A673 (cell line): ENCODE measurements at places on chromosomes 1 and 21. TPM values are rescaled to one million over a fixed set of nuclear protein-coding genes. Genes with fewer than 3 reads are reported as not detected.

The C1orf87 gene
- not detected in 2 replicates for total RNA-seq

GRCh38 chr1:86776108-86776507, 71.7 kb downstream of the SH3GLB1 start:
- no peaks in the 10 kb centered on the region for H3K27me3 ChIP-seq
- no peak for DNase-seq
- no peak overlapping the region for H3K27ac ChIP-seq
- H3K4me3 ChIP-seq = no peak overlapping the region
- peaks cover 30% of the 10 kb centered on the region for H3K4me1 ChIP-seq

DNA sequence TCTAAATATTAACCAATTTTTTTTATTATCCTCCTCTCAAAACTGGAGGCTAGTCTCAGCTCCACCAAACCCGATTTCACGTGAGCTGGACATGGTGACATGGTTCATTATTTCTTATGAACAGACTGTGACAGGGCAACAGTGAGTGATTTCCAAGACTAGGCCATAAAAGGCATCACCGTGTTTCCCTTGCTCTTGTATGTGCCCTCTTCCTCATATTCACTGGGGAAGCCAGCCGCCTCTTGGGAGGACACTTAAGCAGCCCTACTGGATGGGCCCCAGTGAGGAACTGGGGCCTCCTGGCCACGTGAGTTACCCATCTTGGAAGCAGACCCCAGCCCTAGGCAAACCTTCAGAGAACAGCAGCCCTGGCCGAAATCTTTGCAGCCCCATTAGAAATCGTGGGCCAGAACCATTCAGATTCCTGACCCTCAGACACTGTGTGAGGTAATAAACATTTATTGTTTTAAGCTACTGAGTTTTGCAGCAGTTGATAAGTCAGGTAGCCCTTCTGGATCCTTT, 105.0 kb downstream of the GALNT2 start:
- peaks cover 55% of the 10 kb centered on the region for H3K4me1 ChIP-seq
- DNase-seq = no peak
- H3K36me3 ChIP-seq = no peaks in the 10 kb centered on the region
- no peaks in the 10 kb centered on the region for H3K27me3 ChIP-seq
- H3K27ac ChIP-seq = no peak overlapping the region

DNA sequence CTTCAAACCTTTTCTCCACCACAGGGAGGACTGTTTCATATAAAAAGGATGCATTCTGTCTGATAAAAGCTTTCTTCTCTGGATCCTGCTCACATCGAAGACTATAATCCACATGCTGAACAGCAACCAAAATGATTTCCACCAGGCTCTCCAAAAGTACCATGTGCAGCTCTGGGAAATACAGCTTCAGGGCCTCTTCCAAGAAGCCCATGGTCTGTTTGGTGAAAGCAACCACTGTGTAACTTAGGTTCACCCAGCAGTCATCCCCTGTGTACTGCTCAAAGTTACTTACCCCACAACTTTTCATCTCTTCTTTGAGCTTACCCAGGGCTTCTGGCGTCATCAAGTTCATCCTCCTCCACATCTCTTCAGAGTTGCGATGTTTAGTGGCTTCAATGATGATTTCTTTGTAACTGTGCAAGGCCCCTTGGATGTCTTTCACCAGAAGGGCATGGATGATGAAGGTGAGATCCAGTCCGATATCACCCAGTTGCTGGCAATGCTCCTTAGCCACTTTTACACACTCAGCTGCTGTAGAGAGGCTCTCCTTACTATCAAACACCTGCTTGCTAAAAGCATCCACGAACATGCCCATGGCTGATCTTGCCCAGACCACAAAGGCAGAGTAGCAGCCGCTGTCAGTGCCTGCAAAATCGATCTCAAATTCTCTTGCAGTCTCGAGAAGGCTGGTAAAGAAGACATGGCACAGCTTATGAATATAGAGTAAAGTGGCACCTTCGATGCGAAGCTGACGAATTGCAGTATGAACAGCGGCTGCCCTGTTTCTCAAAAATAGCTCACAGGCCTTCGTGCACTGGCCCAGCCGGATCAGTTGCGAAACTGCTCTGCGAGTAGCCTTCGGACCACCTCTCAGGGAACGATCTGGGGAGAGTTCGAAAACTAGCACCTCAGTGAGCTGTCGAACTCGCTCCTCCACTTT, 1.7 kb downstream of the EXOC8 start:
- peaks cover 15% of the 10 kb centered on the region for H3K4me1 ChIP-seq
- H3K27ac ChIP-seq = peak overlapping the region; percentile 86
- DNase-seq = no peak
- H3K4me3 ChIP-seq = peak overlapping the region; percentile 74
- no peaks in the 10 kb centered on the region for H3K27me3 ChIP-seq

- no peak for DNase-seq
- peaks cover 4% of the 10 kb centered on the region for H3K27me3 ChIP-seq
- H3K4me1 ChIP-seq = no peaks in the 10 kb centered on the region
- no peaks in the 10 kb centered on the region for H3K36me3 ChIP-seq
Measured at GRCh38 chr21:30248844-30249243, 32.9 kb upstream of the CLDN8 start.

- H3K36me3 ChIP-seq = no peaks in the 10 kb centered on the region
- H3K4me3 ChIP-seq = no peak overlapping the region
- DNase-seq = peak; percentile 23
- H3K4me1 ChIP-seq = peaks cover 20% of the 10 kb centered on the region
Measured at GRCh38 chr1:94325377-94326302, 88.3 kb upstream of the ARHGAP29 start.

- DNase-seq = no peak
- H3K36me3 ChIP-seq = no peaks in the 10 kb centered on the region
- H3K4me1 ChIP-seq = peaks cover 4% of the 10 kb centered on the region
- no peak overlapping the region for H3K4me3 ChIP-seq
- no peak overlapping the region for H3K27ac ChIP-seq
Measured at GRCh38 chr1:176803596-176803995, 340.6 kb downstream of the PAPPA2 start.

DNA sequence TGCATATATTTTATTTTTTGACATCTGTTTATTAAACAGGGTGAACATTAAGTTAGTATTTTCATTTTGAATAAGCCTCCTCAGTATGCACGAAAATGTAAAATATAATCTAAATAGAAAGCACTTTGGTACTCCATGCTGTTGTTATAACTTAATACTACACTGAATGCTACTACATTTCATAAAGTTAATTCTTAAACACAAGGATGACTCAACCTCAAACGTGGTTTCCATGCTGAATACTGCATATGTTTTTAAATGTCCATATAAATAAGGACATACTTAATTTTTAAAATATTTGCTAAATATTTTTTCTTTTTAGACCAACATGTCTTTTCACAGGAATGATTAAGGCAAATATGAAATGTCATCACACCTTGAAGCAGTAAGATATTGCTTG, 83.9 kb downstream of the USP24 start:
- H3K36me3 ChIP-seq = peaks cover 82% of the 10 kb centered on the region
- DNase-seq = no peak
- H3K27me3 ChIP-seq = no peaks in the 10 kb centered on the region
- H3K4me1 ChIP-seq = no peaks in the 10 kb centered on the region

DNA sequence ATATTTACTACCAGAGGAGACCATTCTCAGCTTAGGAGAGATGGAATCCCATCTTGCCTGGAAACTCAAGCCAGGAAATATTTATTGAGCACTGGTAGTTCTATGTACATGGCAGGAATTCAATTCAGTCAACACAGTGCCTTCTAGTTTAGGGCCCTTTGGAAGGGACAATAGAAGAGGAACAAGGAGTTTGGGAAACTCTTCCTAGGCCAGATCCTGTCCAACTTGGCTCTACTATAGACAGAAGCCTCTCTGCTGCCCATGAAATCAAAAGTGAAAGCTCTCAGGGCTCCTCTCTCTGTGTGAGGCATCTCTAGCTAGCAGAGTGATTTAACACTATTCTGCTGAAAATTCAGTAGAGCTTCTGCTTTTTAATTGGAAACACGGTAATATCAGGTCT, 244.6 kb upstream of the MAP1LC3C start:
- DNase-seq = no peak
- no peaks in the 10 kb centered on the region for H3K36me3 ChIP-seq
- H3K27ac ChIP-seq = no peak overlapping the region
- H3K4me3 ChIP-seq = no peak overlapping the region
- H3K4me1 ChIP-seq = peaks cover 4% of the 10 kb centered on the region
